ENCODE measurements at places on chromosomes 2 and 18. TPM values are rescaled to one million over a fixed set of nuclear protein-coding genes. Genes with fewer than 3 reads are reported as not detected.

AMER3 gene
- total RNA-seq, result not detected

RMDN2 gene
- 15.7 TPM for total RNA-seq

DNA sequence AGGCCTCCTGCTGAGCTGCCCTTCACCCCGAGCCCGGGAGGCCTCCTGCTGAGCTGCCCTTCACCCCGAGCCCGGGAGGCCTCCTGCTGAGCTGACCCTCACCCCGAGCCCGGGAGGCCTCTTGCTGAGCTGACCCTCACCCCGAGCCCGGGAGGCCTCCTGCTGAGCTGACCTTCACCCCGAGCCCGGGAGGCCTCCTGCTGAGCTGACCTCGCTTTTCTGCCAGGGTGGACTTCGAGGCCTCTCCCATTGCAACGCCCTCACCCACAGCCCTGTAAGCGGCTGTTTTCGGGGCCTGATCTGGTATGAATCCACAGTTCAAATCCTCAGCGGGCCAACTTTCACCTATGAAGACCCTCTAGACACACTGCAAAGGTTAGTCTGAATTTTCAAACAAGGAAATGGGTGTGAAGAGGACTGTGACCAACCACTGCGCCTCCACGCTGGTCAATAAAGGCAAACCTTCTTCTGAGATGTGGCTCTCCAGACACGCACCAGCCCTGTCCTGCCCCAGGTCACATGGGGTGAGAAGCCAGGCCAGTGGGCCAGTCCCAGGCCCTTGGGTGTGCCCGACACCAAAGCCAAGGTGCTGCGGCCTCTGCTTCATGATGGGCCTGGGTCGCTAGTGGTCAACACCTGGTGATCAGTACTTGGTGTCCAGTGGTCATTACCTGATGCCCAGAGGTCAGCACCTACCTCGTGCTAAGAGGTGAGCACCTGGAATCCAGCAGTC, 225.1 kb upstream of the SALL3 start:
- H3K27me3 ChIP-seq, result no peaks in the 10 kb centered on the region
- H3K27ac ChIP-seq, result no peak overlapping the region
- DNase-seq, result no peak

CLHC1 gene
- 4.4 TPM for total RNA-seq

KIF1A gene
- 0.62 TPM for total RNA-seq

C1QL2 gene
- not detected for total RNA-seq

- H3K4me1 ChIP-seq, result no peaks in the 10 kb centered on the region
- no peaks in the 10 kb centered on the region for H3K27me3 ChIP-seq
- no peak overlapping the region for H3K4me3 ChIP-seq
- no peak overlapping the region for H3K27ac ChIP-seq
- no peaks in the 10 kb centered on the region for H3K36me3 ChIP-seq
Measured at GRCh38 chr18:44586782-44587524, 93.7 kb upstream of the SETBP1 start.

DNA sequence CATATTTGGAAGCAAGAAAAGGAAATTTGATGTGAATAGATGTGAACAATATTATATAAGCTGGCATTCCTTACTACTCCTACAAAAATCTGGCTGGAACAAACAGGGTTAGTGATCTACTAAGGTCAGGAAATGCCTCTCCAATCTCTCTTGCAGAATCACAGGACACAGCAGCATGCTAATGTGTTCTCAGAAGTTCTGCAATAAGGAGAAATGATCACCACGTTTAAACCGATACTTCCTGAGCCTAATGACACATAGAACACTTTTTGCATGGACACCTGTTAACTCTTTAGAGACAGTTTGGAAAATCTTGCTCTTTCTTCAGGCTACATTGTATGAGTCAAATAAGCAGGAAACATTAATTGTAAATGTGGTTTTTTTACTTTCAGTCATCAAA, 89.6 kb upstream of the MAP3K20 start:
- H3K27me3 ChIP-seq, result no peaks in the 10 kb centered on the region
- no peaks in the 10 kb centered on the region for H3K4me1 ChIP-seq
- no peak for DNase-seq

SLC4A5 gene
- total RNA-seq, result 0.12 TPM

GRCh38 chr2:89844221-89844943, 1152.9 kb downstream of the RPIA start:
- H3K36me3 ChIP-seq, result no peaks in the 10 kb centered on the region
- H3K4me3 ChIP-seq, result no peak overlapping the region
- DNase-seq, result no peak
- no peaks in the 10 kb centered on the region for H3K4me1 ChIP-seq
- H3K27me3 ChIP-seq, result no peaks in the 10 kb centered on the region
- H3K27ac ChIP-seq, result no peak overlapping the region

DNA sequence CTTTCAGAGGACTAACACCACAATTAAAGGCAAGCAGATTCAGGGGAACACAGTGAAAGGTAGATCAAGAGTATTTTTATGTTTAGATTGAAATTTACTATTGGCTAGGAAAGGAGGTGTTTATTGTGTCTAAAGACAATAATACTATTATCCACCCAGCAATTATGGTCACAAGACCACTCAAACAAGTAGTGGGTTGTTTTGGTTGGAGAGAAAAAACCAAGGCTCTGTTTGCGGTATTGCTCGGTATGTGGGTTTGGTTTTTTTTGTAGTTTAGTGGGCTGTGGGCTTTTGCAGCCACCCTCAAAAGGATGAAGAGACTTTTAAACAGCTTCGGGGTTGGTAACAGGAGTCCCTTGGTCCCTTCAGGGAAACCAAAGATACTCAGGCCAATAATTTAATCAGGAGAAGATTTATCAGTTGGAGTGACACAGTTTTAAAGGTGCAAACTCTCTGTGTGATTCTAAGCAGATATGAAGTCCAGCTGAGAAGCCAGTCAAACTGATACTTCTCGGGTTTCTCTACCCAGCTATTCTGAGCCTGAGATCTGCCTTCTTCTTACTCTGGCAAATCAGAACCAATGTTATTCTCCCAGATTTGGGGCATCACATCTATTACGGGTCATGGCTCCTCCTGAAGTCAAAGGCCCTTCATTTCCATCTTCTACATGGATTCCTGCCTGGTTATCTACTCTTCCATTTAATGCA, 55.3 kb downstream of the DCC start:
- H3K27me3 ChIP-seq, result no peaks in the 10 kb centered on the region
- DNase-seq, result no peak
- H3K27ac ChIP-seq, result no peak overlapping the region
- H3K4me3 ChIP-seq, result no peak overlapping the region
- H3K4me1 ChIP-seq, result no peaks in the 10 kb centered on the region
- no peaks in the 10 kb centered on the region for H3K36me3 ChIP-seq

- no peaks in the 10 kb centered on the region for H3K4me1 ChIP-seq
- H3K27ac ChIP-seq, result no peak overlapping the region
- no peaks in the 10 kb centered on the region for H3K36me3 ChIP-seq
Measured at GRCh38 chr2:32963941-32964340, 17.2 kb downstream of the LTBP1 start.

PRSS56 gene
- total RNA-seq, result not detected

CASP10 gene
- total RNA-seq, result 8.6 TPM

SERPINB13 gene
- total RNA-seq, result not detected

- H3K4me1 ChIP-seq, result no peaks in the 10 kb centered on the region
- no peaks in the 10 kb centered on the region for H3K27me3 ChIP-seq
- no peak for DNase-seq
- no peak overlapping the region for H3K4me3 ChIP-seq
- no peaks in the 10 kb centered on the region for H3K36me3 ChIP-seq
Measured at GRCh38 chr18:68916734-68917133, 118.9 kb downstream of the CCDC102B start.

FOXD4L1 gene
- not detected for total RNA-seq

ATP6V1C2 gene
- 0.22 TPM for total RNA-seq

ARHGEF4 gene
- total RNA-seq, result not detected

DNA sequence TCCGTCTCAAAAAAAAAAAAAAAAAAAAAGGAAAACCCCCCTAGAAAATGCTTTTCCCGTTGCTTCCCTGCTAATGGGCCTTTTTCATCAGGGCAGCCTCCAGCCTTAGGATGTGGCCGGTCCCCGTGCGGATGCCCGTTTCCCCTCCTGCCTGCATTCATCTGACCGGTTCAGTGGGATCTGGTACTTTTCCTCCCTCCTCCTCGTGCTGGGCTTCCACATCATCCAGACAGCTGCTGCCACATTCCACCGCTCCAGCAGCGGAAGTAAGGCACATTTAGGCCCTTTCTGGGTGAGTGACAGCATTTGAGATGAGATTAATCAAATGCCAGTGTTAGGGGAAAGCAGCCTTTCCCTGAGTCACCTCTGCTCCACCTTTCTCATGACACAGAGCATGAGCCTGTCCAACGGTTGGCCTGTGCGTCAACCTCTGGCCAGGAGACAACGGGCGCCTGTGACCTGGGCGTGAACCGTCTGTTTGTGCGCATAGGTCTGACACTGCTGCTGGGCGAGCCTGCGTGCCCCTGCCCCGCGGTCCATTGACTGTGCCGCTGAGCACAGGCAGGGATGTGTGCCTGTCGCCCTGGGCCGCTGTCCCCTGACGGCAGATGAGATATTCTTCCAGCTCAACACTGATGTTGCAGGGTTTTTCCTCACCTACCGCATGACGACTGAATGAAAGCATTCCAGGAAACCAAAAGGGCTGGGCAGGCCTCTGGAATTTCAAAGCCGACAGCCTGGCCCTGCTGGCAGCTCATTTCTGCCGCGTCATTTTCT, 174.0 kb downstream of the TGIF1 start:
- peak; percentile 95 for DNase-seq
- no peak overlapping the region for H3K4me3 ChIP-seq
- H3K27me3 ChIP-seq, result no peaks in the 10 kb centered on the region
- H3K36me3 ChIP-seq, result no peaks in the 10 kb centered on the region
- peak overlapping the region; percentile 86 for H3K27ac ChIP-seq

GRCh38 chr18:59359576-59359952, 499 bp upstream of the LMAN1 start:
- H3K36me3 ChIP-seq, result peaks cover 3% of the 10 kb centered on the region
- H3K27me3 ChIP-seq, result no peaks in the 10 kb centered on the region
- no peak for DNase-seq
- H3K27ac ChIP-seq, result no peak overlapping the region
- peak overlapping the region; percentile 97 for H3K4me3 ChIP-seq

DNA sequence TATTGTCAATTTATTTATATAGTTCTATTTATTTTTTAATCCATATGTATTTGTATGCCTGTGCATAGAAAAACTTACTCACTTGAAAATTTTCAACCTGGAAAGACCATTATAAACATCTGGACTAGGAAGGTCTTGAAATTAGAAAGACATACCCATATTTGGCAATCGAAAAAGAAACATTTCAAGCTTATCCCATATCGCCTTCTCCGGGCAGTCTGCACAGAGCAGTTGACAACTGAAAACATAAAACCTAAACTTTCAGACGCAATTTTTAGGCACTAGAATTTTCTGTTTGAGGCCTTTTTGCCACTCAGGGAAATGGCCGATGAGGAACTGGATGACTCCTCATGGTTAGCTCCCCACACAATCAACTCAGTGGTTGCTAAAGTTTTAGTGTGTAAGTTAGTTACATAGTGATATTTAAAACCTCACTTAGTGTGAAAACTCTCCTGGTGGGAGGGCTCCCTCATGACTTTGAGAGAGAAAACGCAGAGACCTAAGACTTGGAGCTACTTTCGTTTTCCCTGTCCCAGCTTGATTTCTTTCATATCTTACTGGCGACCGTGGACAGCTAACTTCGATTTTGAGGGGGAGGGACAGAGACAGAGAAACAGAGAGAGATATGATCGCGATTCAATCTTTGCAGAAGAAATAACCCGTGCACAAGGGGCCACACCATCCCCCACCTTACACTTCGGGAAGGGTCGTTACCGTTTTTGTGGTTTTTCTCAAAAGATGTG, 3.2 kb upstream of the HOXD12 start:
- H3K4me1 ChIP-seq, result peaks cover 23% of the 10 kb centered on the region
- H3K27ac ChIP-seq, result no peak overlapping the region
- DNase-seq, result no peak
- H3K36me3 ChIP-seq, result no peaks in the 10 kb centered on the region

DNA sequence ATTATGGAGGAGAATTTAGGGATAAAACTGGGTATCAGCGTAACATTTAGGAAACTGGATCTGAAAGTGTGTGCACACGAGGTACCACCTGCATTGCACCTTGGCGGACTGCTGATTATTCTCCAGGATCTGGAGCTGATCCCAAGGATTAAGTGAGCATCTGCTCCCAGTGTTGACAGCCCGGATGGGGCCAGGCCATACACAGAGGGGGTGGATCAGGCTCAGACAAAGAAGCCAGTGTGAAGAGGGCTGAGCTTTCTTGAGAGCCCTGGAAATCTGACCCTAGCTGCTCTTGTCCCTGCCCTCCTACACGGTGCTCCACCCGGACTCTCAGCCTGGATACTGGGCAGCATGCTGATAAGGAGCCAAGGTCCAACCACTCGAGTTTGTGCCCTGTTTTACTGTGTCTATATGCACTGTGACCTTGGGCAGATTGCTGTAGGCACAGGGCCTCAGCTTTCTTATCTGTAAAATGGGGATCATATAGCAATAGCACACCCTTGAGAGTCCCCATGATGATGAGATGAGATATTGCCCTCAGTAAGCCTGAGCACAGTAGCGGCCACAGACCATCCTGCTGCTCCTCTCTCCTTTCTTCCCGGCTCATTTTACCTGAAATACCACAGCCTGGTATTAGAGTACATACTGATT, 396.8 kb upstream of the CELF4 start:
- H3K4me1 ChIP-seq, result no peaks in the 10 kb centered on the region
- H3K27me3 ChIP-seq, result no peaks in the 10 kb centered on the region
- no peaks in the 10 kb centered on the region for H3K36me3 ChIP-seq
- no peak overlapping the region for H3K27ac ChIP-seq

- H3K27me3 ChIP-seq, result no peaks in the 10 kb centered on the region
- H3K4me1 ChIP-seq, result no peaks in the 10 kb centered on the region
- H3K27ac ChIP-seq, result no peak overlapping the region
- DNase-seq, result no peak
- no peaks in the 10 kb centered on the region for H3K36me3 ChIP-seq
- no peak overlapping the region for H3K4me3 ChIP-seq
Measured at GRCh38 chr18:10482985-10483949, 28.8 kb downstream of the APCDD1 start.

DNA sequence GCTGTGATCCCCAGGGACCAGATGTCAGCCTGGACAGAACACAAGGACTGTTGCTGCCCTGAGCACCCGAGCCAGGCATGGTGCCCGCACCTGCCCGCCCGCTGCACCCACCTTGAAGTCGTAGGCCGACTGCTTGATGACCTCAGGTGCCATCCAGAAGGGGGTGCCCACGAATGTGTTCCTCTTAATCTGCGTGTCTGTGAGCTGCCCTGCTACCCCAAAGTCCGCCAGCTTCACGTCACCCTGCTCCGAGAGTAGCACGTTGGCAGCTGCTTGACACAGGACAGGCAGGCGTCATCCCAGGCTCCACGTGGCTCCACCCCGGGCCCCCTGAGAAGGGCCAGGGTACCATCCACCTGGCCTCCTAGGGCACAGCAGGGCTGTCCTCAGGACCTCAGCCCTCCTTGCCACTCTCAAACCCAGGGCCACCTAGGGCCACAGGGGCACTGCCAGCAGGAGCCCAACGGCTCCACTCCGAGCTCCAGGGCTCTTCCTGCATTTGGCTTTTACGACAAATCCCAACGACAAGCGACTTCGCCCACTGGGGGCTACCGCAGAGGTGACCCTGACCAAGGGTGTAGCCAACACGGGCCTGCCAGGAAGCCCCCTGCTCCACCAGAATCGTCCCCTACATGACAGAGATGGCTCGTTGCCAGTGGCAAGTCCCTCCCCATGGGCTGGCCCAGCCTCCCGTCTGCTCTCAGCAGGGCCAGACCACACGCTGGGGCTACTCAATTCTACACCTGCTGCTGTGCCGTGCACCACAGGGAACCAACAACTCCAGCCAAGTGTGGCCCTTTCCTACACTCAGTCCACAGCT, 9.0 kb downstream of the STK25 start:
- H3K36me3 ChIP-seq, result no peaks in the 10 kb centered on the region
- DNase-seq, result no peak
- H3K27ac ChIP-seq, result no peak overlapping the region
- H3K4me3 ChIP-seq, result no peak overlapping the region
- no peaks in the 10 kb centered on the region for H3K27me3 ChIP-seq
